ENCODE measurements at places on chromosomes 1 and 21.

- DNase-seq, result no peak
Observed at GRCh38 chr1:70583522-70583921, 172.5 kb downstream of the CTH start.

- DNase-seq, result no peak
Observed at GRCh38 chr1:22753481-22753971, 42.9 kb downstream of the EPHB2 start.

DNA sequence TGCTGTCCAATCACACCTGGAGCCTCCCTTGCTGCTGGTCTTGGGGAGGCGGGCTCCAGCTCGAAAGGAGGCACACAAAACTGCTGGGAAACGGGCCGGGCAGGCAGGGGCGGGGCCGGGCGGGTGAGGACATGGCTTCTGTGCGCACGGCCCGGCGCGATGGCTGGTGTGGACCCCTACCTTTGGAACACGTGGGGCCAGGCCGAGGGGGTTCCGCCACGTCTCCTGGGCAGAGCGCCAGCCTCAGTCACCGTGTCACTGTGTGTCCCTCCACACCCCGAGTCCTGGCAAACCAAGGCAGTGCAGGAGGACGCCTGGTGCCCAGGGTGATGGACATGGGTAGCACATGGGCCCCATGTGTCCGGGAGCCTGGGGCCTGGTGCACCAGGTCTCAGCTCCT, 42.0 kb upstream of the ADARB1 start:
- no peak for DNase-seq

- no peak for DNase-seq
Observed at GRCh38 chr1:222709700-222710153, 2.6 kb downstream of the AIDA start.

- DNase-seq, result no peak
Observed at GRCh38 chr1:75342786-75343185, 208.6 kb downstream of the LHX8 start.

DNA sequence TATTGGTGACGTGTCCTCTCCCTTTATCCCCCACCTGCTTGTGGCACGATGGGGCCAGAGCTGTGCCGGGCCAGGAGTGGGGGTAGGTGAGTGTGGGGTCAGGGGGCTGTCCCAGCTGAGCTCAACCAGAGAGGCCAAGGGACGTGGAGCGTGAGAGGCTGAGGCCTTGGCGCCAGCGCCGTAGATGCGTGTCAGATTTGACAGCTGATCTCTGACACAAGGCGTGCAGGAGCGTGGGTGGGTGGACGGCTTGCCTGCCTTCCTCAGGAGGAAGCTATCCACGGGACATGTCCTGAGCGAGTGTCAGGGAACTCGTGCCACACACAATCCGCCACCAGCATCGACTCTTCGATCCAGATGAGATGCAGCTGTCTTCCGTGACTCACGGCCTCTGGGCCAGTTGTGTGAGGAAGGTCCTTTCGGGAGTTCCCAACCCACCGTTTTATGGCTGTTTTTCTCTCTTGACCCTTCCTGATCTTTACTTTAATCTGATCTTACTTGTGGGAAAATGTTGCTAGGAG, 56.7 kb downstream of the SPSB1 start:
- no peak for DNase-seq

GRCh38 chr1:156816561-156817328, at the start of gene SH2D2A:
Gene SH2D2A, minus strand, starts transcription at chr1:156816848. Its CDS starts 140 bp downstream, at chr1:156816708.
- DNase-seq, result peak; percentile 97

- DNase-seq, result no peak
Observed at GRCh38 chr1:17274186-17275170, 25.6 kb downstream of the PADI3 start.

DNA sequence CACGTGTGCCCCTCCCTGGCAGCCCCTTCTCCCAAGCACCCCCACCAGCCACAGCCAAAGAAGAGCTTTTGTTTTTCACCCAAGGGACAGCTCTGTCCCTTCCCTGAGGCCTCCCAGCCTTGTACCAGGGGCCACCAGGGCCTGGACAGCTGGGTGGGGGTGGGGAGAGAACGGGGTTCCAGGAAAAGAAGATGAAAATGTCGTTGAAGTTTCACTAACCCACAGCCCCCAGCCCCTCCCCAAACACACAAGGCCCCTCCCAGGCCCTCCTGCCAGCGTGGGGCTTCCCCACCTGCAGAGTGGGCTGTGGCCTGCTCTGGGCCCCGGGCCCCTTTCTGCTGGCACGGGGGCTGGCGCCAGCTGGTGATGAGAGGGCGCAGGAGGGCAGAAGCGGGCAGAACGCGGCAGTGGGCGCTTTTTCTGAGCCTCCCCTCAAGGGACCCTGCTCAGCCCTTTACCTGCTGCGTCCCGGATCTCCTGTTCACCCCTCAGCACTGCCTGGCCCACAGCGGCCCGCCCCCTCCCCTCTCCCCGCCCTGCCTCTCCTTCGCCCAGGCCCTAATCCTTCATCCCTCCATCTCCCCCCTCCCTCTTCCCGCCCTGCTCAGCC, 5.5 kb upstream of the ANKRD65 start:
- DNase-seq, result no peak

- peak; percentile 8 for DNase-seq
Observed at GRCh38 chr1:151710187-151710840, 6.3 kb downstream of the CELF3 start.

DNA sequence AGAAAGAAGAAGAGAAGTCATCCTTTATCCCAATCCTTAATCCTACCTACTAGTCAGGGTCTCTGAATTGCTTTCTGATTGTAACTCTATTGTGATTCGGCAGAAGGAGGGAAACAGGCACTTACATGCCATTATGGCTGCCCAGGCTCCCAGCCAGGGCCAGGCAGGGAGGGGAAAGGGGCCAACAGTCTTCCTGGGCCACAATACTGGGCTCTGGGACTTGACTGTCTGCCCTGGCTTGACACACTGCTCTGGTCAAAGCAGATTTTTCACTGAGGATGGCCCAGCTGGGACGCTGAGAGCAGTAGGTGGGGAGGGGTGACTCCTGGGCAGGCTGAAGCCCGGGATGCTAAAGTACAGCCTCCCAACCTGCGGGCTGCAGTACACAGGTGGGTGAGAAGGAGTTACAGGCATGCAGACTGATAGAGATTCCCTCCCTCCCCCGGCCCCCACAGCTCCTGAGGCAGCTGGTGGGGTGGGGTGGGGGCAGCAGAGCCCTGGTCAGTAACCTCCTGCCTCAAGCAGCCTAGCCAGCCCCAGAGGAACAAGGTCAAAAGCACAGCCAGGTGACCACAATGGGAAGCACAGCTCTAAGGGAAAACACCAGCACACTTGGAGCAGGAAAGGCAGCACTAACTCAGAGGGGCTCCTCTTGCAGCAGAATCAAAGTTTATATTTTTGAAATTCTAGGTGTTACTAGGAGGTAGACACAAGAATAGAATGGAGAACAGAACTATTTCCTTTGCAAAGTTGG, 25.3 kb downstream of the KCND3 start:
- no peak for DNase-seq

- DNase-seq, result no peak
Observed at GRCh38 chr1:243595527-243596210, 254.4 kb downstream of the AKT3 start.

DNA sequence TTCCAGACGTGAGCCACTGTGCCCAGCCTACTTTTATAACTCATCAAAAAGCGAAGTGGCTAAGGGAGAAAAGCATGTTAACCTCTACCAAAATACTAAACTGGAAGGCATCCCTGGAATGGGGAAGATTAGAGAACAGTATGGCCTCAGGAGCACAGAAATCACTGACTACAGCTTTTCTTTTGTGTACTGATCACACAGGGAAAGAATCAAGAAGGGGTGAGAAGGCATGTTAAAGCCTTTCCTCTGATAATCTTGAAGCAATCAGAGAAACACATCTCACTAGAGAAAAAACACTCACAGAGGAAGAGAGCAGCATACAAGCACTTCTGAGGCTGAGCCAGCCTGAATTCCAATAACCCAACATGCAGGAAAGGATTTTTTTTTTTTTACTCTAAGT, 10.7 kb downstream of the PCAT6 start:
- DNase-seq, result no peak

DNA sequence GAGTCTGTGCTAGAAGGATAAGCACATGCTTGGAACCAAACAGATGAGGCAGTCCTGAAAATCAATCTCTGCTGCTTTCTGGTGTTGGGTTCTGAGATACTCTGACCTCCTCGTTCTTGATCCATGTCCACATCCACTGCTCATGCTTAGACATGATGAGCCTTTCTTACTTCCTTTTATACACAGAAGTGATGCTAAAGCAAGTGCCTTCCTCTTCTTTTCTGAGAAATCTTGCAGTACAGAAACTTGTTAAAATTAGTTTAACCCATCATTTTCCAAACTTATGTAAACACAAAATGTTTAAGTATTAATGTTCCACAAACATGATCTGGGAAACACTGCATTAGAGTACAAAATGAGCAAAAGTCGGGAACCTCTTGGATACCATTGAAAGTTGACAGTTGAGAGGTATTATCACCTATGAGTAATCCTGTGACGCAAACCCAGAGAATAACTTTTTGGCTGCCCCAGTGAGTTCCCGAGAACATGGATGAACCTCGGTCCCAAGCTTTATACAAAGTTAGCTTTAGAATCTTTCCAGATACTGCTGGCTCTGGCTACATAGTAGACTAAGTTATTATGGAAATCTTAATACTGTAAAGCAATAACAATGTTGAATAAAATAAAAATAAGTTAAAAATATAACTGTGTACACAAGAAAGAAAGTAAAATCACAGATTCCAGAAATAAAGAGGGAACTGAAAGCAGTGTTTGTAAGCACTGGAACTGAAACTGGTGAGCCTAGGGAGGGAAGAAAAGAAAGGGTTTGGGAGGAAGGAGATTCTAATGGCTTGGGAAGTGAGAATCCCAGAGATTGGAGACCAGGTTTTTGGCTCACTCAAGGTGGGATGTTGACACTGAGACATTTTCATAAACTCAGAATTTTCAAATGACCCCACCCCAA, 429.3 kb upstream of the RUNX1 start:
- DNase-seq, result no peak

DNA sequence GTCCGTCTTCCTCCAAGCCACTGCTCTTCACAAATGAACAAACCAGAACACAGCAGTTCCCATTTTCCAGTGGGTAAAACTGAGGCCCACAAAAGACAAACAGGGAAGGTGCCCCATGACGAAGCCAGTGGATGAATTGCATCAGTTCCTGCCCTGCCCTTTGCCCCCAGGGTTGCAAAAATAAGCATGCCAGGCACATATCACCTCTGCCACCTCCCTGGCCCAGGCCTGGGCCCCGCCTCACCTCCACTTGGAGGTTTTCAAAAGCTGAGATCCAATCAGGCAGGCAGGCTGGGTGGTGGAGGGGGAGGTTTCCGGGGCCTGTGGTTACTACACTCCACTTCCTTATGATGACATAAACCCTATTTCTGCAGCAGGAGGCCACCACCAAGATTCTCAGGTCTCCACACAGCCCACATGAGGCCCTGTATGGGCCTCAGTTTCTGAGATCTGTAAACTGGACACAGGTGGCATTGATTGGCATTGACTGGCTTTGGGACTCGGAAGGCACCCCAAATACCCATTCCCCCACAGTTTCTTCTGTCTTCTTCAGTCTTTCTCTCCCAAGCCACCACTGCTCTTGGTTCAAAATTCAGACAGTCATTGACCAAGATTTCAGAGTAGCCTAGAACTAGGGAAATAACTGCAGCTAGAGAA, 4.1 kb downstream of the KIF21B start:
- peak; percentile 85 for DNase-seq

DNA sequence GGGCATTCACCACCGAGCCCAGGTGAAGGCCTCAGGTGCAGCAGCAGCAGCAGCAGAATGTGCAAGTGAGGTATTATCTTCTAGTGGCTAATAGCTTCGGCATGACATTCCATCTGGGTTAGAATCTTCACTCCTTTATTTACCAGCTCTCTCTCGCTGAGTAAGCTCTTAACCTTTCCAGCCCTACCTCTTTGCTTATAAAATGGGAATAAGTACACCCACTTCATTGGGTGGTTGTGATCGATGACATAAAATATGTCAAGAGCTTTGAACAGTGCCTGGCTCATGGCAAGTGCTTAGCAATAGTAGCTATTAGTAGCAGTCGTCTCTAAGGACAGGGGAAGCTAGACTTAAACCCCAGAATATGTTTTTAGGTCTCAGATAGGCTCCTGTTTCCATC, 149.5 kb downstream of the NOS1AP start:
- DNase-seq, result no peak

- no peak for DNase-seq
Observed at GRCh38 chr1:162385280-162385623, 3.7 kb downstream of the C1orf226 start.

GRCh38 chr1:203799971-203800370, 4.5 kb downstream of the ZBED6 start:
- no peak for DNase-seq

DNA sequence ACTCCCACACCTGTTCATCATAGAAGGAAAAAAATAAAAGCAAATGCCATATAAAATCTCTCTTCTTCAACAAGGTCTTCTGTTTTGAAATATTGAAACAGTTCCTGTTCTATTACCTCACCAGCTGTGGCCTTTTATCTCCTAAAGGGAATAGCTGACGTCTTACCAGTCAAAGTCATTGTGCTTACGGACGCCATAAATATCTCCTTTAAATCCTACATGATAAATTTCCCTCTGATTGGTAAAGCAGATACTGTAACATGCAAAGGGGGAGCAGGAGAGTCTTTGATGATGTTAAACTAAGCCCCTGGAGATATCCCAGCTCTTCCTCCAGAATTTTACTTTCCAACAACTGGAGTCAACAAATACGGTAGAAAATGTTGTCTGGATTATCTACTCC, 168.4 kb downstream of the ZC3H11B start:
- no peak for DNase-seq

GRCh38 chr1:188941986-188942385, 1535.7 kb downstream of the BRINP3 start:
- DNase-seq, result no peak

DNA sequence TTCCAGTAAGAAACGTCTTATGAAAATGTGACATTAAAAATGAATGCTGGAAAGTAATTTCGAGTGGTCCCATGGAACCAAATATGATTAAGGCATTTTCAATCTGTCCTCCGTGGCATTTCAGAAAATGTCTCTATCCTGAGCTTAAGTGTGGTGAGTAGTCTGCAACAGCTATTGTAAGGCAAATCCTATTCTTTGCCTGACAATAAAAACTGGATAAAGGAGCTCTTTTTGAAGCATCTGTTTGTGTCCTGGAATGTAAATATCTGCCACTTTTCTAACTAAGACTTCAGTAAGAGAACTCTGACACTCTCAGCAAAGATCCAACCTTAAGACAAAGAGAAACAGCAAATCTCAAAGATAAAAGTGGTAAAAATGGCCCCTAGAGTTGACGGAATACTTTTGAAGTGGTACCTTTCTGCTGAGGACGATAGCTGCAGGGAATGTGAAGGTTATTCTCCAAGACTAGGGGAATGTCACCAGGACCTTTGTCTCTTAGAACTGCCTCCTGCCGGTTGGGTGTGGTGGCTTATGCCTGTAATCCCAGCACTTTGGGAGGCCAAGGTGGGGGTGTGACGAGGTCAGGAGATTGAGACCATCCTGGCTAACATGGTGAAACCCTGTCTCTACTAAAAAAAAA, 486.7 kb upstream of the ZP4 start:
- no peak for DNase-seq

GRCh38 chr1:198462365-198463019, 78.0 kb downstream of the ATP6V1G3 start:
- no peak for DNase-seq

- DNase-seq, result no peak
Observed at GRCh38 chr1:38512789-38513188, 346.8 kb downstream of the RRAGC start.

Measured in effector memory CD4-positive, alpha-beta T cell (primary cell).